ENCODE measurements at places on chromosomes 6 and 20. TPM values are rescaled to one million over a fixed set of nuclear protein-coding genes. Genes with fewer than 3 reads are reported as not detected.

The DDX43 gene
- not detected for total RNA-seq

The E2F1 gene
- 22.0 TPM for total RNA-seq

The RHAG gene
- total RNA-seq = 0.07 TPM

The SS18L1 gene
- total RNA-seq = 10.5 TPM

The DCDC2 gene
- 3.2 TPM for total RNA-seq

The RBBP8NL gene
- 0.24 TPM for total RNA-seq

The GGTLC1 gene
- not detected for total RNA-seq

The TFAP2D gene
- not detected for total RNA-seq

The OTOR gene
- not detected for total RNA-seq

The MACROD2 gene
- 0.74 TPM for total RNA-seq

The RAE1 gene
- 65.1 TPM for total RNA-seq

The BPIFB1 gene
- total RNA-seq = not detected

The PSORS1C1 gene
- 4.2 TPM for total RNA-seq

The LRFN2 gene
- total RNA-seq = not detected

The SLC39A7 gene
- total RNA-seq = 113 TPM

The WFDC12 gene
- not detected for total RNA-seq

The COL21A1 gene
- 0.76 TPM for total RNA-seq

The NFYA gene
- 13.4 TPM for total RNA-seq

The GNRH2 gene
- total RNA-seq = 0.12 TPM

The PSORS1C2 gene
- not detected for total RNA-seq

The ZHX3 gene
- 5.1 TPM for total RNA-seq

The IRF4 gene
- total RNA-seq = 0.45 TPM

The APOBEC2 gene
- total RNA-seq = not detected

The SNX14 gene
- total RNA-seq = 33.4 TPM

The HEY2 gene
- total RNA-seq = not detected

The ZBTB12 gene
- 5.3 TPM for total RNA-seq

The CRISP2 gene
- not detected for total RNA-seq

The RALGAPA2 gene
- 1.2 TPM for total RNA-seq

The CRYBG1 gene
- total RNA-seq = 0.47 TPM

The HS3ST5 gene
- not detected for total RNA-seq

The GSTA2 gene
- 0.07 TPM for total RNA-seq

The SLC22A3 gene
- 41.5 TPM for total RNA-seq

The TFAP2A gene
- total RNA-seq = 16.9 TPM

The CLIC5 gene
- total RNA-seq = not detected

The PI16 gene
- total RNA-seq = not detected

The WFDC2 gene
- total RNA-seq = not detected

The PRSS35 gene
- total RNA-seq = 0.05 TPM

The CUTA gene
- 214 TPM for total RNA-seq

The HLA-DOB gene
- total RNA-seq = 0.19 TPM

The CRIP3 gene
- total RNA-seq = 1.1 TPM

The LY6G6D gene
- not detected for total RNA-seq

The SLC24A3 gene
- not detected for total RNA-seq

The FBXO30 gene
- total RNA-seq = 6.0 TPM

All from A549 treated with CORT108297 at 1 μM for 4 hours (cell line).